Right cardiac atrium (tissue), 5 donors: ENCODE measurements at places on chromosomes 6 and 20. TPM values are rescaled to one million over a fixed set of nuclear protein-coding genes. Genes with fewer than 3 reads are reported as not detected.

Gene TUBB2B
- total RNA-seq: 1.5 TPM

Gene OR2J3
- total RNA-seq: not detected

Gene GGTLC1
- not detected for total RNA-seq

Gene PDYN
- total RNA-seq: not detected

Gene ZBTB46
- 18.1 TPM for total RNA-seq

Gene CASP8AP2
- 16.0 TPM for total RNA-seq

Gene CYP24A1
- total RNA-seq: not detected

Gene MUC22
- not detected for total RNA-seq

Gene PROKR2
- not detected for total RNA-seq

Gene CD93
- 39.8 TPM for total RNA-seq

Gene ADTRP
- not detected for total RNA-seq

Gene CALHM4
- not detected for total RNA-seq

Gene MLN
- not detected for total RNA-seq

Gene C20orf141
- total RNA-seq: not detected

Gene CTCFL
- not detected for total RNA-seq

Gene MATN4
- total RNA-seq: not detected

Gene BTN1A1
- not detected for total RNA-seq

Gene IRF4
- 0.54 TPM for total RNA-seq

Gene CCN6
- total RNA-seq: not detected

Gene MOG
- 2.4 TPM for total RNA-seq

Gene ATP6V1G2
- total RNA-seq: 3.8 TPM
